ENCODE measurements at places on chromosomes 11 and 22. TPM values are rescaled to one million over a fixed set of nuclear protein-coding genes. Genes with fewer than 3 reads are reported as not detected.

- DNase-seq, result no peak
Observed at GRCh38 chr11:102469196-102469821, 16.7 kb upstream of the TMEM123 start.

DNA sequence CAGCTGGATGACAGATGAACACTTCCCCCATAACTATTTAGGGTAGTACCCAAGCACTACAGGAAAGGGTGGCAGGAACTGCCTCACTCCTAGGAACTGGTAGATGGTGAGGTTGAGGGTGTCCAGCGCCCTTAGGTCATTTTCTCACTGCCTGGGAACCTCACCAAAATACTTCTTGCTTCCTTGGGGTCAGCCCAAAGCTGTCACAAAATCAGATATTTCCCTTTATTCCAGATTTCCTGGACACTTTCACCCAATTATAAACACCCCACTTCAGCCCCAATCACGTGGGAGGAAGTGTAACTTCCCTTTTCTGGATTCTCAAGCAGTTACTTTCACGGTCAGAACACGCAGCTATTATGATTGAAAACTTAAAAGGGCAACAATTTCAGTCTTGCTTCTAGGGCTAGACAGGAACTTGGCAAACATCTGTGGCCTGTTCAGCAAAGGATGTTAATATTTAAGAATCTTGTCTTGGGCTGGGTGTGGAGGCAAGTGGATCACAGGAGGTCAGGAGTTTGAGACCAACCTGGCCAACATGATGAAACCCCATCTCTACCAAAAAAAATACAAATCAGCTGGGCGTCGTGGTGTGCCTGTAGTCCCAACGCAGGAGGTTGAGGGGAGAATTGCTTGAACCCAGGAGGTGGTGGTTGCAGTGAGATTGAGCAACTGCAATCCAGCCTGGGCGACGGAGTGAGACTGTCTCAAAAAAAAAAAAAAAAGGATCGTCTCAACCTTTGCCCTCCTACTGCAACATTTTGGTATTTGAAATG lies 4.0 kb downstream of the FTH1 start:
- DNase-seq, result no peak

GRCh38 chr22:39073981-39074380 lies 3.1 kb upstream of the APOBEC3G start:
- no peak for DNase-seq

Gene CASP12
- total RNA-seq, result not detected

Gene OSBP2
- 3.2 TPM for total RNA-seq

Gene OR2D2
- not detected for total RNA-seq

GRCh38 chr11:123904932-123905331 lies 3.0 kb downstream of the OR8D4 start:
- no peak for DNase-seq

- DNase-seq, result no peak
Observed at GRCh38 chr11:10392095-10393079, 62.7 kb upstream of the AMPD3 start.

Gene ST14
- 604 TPM for total RNA-seq

- DNase-seq, result no peak
Observed at GRCh38 chr11:33989461-33989860, 62.1 kb upstream of the CAPRIN1 start.

Gene GPR83
- 0.13 TPM for total RNA-seq

GRCh38 chr22:47127441-47127871 lies 365.0 kb downstream of the TBC1D22A start:
- no peak for DNase-seq

GRCh38 chr11:19721176-19721575 lies 8.5 kb downstream of the NAV2 start:
- DNase-seq, result no peak

Gene CREB3L1
- 143 TPM for total RNA-seq

Gene CHST1
- total RNA-seq, result 0.58 TPM

DNA sequence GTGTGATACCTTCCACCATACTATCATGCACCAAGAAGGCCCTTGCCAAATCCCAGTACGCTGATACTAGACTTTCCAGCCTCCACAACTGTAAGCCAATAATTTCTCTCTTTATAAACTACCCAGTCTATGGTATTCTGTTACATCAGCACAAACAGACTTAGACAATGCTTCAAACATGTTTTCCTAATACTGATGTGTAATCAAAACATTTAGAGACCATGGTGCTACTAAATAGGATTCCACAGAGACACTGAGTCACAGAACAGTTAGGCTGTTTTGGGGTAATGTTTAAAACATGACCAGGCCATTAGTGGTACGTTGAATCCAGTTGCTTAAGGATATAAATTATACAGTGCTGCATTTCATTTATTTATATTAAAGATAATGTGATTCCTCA lies 103.7 kb downstream of the PICALM start:
- no peak for DNase-seq
